Right ventricle myocardium inferior (tissue), 1 donor: ENCODE measurements at places on chromosomes 6 and 20. TPM values are rescaled to one million over a fixed set of nuclear protein-coding genes. Genes with fewer than 3 reads are reported as not detected.

The ALDH5A1 gene
- total RNA-seq: 25.1 TPM

The PI16 gene
- total RNA-seq: 15.1 TPM

The C2 gene
- 8.9 TPM for total RNA-seq

The TSBP1 gene
- total RNA-seq: not detected

The TRAPPC3L gene
- total RNA-seq: not detected

The RGS19 gene
- 6.6 TPM for total RNA-seq
